HFF-Myc (cell line): ENCODE measurements at places on chromosomes 13 and 19.

GRCh38 chr19:31350693-31351055 lies 1.4 kb upstream of the TSHZ3 start:
- no peak for DNase-seq

DNA sequence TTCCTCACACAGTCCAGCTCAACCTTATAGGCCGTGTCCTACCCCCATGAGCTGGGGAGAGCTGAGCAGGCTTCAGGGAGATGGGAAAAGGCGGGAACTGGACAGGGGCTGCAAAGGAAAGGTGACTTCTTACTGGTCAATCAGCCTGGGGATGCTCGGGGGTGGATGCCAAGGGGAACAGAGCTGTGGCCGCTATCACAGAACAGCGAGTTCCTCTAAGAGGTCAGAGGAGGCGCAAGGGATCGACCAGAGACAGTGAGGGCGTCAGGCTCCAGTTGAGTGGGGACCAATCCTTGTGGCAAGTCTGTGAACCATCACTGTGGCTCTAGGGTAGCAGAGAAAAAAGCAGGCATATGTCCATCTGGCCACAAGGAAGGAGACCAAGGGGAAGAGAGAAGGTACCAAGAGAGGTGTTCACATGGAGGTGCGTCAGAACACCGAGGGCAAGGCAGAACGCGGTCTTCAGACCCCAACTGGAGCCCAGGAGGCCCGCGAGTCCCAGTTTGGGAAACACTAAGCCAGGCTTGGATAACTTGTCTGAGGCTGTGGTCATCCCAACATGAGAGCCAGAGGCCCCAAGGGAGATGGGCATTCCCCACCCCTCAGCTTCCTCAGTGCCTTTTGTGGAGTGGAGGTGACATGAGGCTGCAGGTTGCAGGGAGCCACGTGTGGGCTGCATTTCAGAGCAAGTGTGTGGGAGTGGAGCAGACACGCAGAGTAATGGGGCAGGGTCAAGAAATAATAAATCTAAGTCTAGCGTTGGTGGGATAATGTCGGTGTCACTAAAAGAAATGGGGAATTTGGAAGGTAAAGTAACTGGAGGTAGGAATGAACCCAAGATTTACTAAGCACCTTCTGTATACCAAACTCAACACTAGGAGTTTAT lies 3.9 kb downstream of the F10 start:
- DNase-seq = no peak

DNA sequence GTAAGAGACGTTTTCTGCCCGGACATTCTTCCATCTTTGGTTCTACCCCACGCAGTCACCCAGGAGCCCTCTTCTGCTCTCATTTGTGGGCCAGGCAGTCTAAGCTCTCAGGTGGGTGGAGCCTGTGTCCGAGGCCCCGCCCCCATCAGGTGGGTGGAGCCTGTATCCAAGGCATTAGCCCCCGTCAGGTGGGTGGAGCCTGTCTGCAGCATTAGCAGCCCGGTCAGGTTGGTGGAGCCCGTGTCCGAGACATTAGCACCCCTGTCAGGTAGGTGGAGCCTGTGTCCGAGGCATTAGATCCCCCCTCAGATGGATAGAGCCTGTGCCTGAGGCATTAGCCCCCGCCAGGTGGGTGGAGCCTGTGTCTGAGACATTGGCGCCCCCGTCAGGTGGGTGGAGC lies 45.5 kb upstream of the C13orf46 start:
- DNase-seq = no peak

DNA sequence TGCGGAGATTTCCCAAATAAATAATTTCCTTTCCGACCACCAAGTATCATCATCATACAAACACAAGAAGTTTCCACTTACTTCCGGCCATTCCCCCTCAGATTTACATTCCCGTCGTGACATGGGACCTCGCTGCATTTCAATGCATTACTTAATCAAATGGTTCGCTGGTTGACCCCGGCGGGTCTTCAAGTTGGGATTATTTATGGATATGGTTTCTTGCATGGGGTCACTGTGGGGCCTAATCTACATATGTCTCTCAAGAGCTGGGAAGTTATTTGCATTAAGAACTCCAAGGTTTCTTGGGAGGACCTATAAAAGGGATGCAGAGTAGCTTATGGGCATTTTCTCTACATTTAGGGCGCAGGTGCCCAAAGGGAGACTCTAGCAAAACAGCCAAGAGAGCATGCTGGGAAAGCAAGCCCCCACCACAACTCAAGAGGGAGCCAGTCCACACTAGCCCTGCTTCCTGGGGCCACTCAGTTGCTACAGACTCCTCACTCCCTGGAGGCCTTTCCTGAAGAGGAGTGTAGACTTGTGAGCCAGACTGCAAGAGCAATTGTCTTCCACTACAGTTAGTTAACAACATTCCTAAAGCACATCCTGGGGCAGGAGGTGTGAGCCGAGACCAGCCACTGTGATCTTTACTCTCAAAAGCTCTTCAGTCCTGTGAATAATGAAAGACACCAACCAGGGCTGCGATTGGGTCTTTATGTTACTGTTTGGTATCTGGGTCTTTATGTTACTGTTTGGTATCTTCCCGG lies 125.3 kb downstream of the KATNAL1 start:
- no peak for DNase-seq

DNA sequence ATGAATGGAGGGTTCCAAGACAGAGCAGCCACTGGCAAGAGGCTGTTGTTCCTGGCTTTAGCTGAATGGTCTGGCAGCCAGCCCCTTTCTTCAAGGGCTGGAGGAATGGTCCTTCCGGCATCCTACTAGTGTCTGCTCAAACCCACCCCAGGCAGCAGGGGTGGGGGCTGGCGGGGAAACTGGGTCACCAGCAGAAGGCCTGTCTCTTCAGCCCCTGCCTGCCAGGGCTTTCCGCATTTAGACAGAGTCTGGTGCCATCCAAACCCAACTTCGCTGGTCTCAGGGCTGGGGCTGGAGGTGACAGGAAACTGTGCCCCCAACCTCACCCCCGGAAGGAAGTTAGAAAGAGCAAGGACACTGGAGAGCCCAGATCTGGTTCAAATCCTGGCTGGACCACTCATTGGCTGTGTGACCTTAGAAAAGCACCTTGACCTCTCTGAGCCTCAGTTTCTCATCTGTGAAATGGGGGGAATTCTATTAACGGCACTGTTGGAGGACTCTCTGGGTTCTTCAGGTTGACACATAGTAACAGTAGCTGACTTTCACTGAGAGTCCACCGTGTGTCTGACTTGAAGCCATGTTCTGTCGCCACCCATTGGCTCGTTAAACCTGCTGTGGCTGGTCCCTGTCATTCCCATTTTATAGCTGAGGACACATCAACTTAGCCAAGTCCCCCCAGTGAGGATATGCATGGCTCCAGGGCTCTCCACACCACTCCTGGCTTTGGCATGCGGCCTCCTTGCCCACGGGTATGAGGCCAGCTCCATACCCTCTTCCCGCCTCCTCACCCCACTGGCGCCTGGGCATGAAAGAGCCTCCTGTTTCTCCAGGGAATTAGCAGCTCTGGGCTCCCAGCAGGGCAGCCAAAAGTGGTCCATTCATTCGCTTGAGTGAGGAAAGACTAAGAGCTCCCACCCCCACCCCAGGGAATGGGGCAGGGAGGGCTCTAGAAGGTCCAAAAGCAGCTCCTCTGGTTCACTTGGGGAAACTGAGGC lies 2.5 kb upstream of the NR2C2AP start:
- DNase-seq = no peak

- DNase-seq = no peak
These were observed at the start of gene NLRP5 for GRCh38 chr19:55986487-55986886. Gene NLRP5, plus strand, starts transcription at chr19:55986775.

DNA sequence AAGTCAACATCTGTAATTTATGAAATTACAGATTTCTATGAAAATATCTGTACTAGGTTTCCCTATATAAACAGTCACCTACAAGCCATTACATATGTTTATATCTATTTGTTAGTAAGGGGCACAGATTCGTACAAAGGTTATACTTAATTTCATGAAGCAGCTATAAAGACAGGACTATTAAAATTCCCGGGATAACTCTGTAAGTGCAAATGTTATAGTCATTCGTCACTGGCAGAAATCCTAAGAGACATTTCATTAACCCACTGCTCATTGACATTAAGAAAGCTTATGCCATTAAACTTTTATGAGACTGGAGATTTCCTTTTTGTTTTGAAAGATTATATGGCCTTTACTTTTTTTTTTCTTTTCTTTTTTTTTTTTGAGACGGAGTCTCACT lies 122.9 kb downstream of the MYO16 start:
- DNase-seq = peak; percentile 43

DNA sequence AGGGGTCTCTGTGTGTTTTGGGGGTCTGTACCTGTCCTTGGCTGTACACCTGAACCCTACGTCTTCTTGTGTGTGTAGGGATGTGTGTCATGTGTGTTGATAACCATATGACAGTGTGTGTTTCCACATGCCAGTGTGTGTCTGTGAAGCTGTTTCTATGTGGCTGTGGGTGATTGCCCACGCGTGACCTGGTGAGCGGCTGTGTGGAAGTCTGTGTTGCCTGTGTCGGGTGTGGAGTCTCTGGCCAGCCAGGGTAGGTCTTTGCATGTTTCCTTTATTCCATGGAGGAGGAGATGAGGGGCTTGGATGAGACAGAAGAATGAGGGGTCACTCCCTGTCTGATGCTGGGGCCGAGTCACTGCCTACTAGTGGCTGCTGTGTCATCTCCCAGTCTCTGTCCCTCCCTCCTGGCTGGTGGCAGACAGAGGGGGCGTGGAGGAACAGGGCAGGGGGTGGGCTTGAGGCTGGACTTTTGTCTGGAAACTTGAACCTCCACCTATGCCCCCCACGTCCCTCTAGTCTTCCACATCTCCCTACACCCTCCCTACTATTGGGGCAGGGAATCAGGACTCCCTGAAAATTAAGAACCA lies 2.8 kb upstream of the FOSB start:
- no peak for DNase-seq

GRCh38 chr19:35000647-35001501 lies 751 bp downstream of the GRAMD1A start:
- no peak for DNase-seq

GRCh38 chr13:77537289-77537919 lies 1.9 kb downstream of the SCEL start:
- no peak for DNase-seq

DNA sequence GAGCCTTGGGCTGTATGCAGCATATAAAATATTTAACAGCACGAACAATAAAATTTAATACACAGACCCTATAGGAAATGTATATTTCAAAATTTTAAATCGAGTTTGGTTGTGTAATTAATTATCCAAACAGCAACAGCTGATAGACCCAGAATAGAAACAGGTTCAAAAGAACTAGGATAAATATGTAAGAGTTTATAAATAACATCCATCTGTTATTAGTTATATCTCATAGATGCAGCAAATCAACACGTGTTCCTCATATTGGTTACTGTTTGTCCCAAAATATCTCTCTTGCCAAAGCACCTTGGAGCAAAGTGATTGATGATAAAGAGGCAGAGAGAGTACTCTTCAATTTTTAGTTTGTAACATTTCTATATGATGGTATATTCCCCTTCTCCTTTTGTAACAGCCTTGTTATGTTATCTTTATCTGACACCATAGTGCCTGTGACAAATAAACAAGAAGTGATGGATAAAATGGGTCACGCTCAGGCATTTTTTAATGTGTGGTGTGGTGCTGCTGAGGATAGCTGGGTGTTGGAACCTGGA lies 260.6 kb upstream of the NBEA start:
- no peak for DNase-seq

DNA sequence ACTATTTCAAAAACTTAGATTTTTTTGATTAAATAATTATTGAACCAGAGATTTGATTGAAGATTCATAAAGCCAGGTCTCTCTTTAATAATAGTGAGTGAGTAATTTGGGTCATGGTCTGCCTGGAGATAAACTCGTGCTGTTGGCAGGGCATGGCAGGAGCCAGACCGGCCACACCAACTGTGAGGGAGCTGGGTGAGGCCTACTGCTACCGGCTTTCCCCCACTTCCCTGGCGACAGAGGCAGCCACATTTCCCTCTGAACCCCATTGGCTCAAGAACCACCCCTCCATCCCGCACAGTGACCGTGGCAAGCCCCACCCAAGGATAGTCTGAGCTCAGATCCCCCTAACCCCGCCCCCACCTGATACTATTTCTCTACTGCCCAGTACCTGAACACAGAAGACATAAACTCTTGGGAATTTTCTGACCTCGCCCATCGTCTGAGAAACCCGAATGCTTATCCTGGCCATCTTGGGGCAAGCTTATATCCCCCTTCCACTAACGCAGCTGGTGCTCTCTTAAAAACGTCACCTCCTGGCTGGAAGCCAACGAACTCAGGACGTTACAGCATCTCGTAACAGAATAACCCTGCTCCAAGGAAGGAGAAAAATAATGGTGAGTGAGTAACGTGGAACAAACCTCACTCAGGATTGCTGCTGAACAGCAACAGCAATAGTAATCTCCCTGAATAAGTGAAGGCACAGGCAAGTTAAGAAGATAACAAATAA lies 627.6 kb upstream of the PCDH9 start:
- no peak for DNase-seq

GRCh38 chr19:7681340-7682174 lies 924 bp downstream of the TRAPPC5 start:
- DNase-seq = peak; percentile 54

GRCh38 chr19:30123611-30124010 lies 181.6 kb downstream of the URI1 start:
- no peak for DNase-seq

DNA sequence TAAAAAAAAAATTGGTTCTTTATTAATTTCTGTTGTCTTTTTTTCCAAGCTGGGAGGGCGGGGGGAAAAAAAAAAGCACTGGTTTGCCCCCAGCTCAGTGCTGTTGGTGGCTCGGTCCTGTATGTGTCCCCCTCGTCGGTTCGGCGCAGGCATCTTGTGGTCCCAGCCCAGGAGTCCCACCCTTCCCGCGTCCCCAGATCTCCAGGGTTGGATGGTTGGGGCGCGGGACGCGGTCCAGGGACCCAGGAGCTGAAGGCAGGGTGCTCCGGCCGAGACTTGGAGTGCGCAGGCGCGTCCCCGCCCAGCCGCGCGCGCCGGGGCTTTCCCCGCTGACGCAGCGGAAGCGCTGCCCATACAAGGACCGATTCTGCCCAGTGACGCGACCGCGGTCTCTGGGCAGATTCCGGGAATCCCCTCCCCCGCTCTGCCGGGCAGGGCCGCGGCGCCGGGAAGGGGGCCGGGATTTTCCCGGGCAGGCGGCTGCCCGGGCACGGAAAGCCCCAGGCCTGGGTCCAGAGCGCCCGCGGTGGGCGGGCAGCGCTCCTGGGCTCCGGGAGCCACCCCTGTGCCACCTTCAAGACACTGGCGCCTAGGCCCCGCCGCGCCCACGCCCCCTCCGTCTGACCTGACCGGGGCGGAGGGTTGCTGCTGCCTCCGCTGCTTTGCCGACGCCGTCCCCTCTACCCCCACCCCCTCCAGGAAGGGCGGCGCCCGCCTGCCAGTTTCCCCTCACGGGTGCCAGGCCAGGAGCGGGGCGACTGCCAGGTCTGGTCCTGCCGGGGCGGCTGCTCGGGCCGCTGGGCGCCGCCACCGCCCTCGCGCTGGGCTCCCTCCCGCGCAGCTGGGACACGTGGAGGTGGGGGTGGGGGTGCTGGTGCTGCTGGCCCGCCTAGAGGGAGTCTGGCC lies 2.3 kb downstream of the JUNB start:
- no peak for DNase-seq

DNA sequence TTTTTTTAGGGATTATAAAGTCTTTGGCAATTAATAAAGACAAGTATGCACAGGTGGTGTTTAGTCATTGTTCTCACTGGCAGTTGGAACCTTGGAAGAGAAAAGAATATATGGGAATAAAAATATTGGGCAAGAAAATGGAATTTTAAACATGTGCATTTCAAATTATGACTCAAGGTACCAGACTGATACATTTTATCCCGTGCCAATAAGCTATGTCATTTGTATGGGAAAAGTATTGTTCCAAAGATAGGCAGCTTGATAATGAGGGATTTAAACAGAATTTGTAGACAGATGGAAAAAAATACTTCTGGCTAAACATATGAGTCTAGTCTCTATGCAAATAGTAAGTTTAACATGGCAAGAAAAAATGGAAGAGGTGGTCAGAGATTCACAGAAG lies 169.5 kb upstream of the UFM1 start:
- no peak for DNase-seq
